Tibial nerve (tissue), 4 donors: ENCODE measurements at places on chromosomes 13 and 19.

- DNase-seq = peak; percentile 35
Measured at GRCh38 chr19:45716359-45717130, 14.2 kb downstream of the FBXO46 start.

DNA sequence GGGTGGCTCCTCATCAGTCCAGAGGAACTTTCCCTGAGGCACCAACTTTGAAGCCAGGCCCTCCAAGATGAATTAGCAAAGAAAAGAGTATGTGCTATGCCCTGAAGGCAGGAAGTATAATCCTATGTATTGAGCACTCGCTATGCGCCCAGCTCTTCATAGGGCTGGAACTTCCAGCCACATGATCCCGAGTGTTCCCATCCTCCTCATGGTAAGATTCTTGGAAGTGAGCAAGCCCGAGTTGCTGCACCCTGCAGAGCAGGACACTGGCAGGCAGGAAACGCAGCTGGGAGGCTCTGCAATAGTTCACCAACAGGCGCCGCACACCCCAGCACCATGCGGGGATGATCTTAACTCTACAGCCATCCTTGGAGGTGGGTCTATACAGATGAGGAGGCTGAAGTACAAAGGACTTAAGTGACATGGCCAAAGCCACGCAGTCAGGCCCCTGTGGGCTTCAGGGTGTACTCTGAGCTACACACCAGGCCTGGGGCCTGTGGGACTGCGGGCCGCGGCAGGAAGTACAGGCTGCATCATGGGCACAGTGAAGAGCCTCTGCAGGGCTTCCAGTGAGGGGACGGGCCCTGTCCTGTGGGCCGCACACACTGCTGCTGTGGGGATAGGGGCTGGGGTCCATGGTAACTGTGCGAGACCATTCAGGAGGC lies 25.1 kb downstream of the C19orf47 start:
- DNase-seq = no peak

DNA sequence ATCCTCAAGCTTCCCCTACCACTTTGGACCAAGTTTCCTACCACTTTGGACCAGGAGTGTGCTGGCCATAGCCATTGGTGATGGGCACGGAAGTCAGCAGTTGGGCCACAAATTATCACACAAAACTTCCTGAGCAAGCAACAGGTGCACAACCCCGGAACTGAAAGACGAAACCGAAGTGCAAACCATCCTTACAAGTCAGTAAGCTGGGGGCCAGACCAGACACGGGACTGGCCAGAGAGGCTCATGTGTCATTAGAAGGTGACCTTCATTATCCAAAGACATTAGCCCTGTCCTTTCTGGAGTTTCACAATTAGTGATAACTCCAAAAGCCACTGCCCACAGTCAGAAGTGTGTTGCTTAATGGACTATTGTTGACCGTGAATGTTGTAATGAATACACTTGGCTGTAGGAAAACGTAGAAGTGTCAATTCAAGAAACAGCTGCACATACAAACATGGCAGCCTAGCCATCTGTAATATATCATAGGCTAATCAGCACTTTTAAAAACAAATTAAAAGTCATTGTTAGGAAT lies 244.1 kb upstream of the IRS2 start:
- DNase-seq = no peak

DNA sequence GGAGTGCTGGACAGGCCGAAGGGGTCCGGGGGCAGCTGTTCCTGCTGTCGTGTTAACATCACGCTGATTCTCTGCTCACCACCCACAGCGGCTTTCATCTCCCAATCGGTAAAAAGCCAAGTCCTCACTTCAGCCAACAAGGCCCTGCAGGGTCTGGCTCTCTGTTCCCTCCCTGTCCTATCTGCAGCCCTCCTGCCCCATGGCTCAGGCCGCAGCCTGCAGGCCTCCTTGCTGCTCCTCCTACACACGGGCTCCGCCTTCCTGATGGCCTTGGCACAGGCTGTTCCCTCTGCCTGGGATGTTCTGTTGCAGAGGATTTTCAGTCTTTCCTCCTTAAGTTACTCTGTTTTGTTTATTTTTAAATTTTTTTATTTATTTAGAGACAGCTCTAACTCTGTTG lies 22.2 kb downstream of the FUZ start:
- no peak for DNase-seq

DNA sequence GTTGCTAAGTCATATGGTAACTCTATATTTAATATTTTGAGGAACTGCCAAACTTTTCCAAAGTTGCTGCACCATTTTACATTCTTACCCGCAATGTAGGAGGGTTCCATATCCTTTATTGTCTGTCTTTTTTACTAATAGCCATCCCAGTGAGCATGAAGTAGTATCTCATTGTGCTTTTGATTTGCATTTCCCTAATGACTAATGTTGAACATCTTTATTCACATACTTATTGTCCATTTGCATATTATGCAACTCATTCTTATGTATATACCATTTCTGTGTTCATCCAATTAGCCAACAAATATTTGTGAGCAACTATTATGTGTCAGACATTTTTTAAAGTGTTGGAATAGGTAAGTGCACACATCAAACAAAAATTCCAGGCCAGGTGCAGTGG lies 20.4 kb upstream of the ATP8A2 start:
- no peak for DNase-seq

DNA sequence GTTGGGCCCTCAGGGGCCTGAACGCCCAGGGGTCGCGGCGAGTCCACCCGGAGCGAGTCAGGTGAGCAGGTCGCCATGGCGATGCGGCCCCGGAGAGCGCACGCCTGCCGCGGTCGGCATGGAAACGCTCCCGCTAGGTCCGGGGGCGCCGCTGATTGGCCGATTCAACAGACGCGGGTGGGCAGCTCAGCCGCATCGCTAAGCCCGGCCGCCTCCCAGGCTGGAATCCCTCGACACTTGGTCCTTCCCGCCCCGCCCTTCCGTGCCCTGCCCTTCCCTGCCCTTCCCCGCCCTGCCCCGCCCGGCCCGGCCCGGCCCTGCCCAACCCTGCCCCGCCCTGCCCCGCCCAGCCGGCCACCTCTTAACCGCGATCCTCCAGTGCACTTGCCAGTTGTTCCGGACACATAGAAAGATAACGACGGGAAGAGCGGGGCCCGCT lies at the start of gene CCNA1:
CCNA1 (plus strand) TSS at position 390 of the 439 bp plus-strand sequence. CDS start 562 bp downstream, outside the sequence.
- DNase-seq = no peak

GRCh38 chr13:23385931-23386330 lies 47.6 kb downstream of the SACS start:
- no peak for DNase-seq

- DNase-seq = no peak
Measured at GRCh38 chr13:51364404-51365008, 25.0 kb downstream of the SERPINE3 start.

DNA sequence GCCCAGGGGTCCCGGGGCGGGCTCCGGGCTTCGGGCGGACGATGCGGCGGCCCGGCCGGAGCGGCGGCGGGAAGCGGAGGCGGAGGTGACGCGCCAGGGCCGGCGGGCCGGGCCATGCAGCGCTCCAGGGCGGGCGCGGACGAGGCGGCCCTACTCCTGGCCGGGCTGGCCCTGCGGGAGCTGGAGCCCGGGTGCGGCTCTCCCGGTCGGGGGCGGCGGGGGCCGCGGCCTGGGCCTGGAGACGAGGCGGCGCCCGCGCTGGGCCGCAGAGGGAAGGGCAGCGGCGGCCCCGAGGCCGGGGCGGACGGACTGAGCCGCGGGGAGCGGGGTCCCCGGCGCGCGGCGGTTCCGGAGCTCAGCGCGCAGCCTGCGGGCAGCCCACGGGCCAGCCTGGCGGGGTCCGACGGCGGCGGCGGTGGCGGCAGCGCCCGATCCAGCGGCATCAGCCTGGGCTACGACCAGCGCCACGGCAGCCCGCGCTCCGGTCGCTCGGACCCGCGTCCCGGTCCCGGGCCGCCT lies 362 bp downstream of the WTIP start:
- no peak for DNase-seq

DNA sequence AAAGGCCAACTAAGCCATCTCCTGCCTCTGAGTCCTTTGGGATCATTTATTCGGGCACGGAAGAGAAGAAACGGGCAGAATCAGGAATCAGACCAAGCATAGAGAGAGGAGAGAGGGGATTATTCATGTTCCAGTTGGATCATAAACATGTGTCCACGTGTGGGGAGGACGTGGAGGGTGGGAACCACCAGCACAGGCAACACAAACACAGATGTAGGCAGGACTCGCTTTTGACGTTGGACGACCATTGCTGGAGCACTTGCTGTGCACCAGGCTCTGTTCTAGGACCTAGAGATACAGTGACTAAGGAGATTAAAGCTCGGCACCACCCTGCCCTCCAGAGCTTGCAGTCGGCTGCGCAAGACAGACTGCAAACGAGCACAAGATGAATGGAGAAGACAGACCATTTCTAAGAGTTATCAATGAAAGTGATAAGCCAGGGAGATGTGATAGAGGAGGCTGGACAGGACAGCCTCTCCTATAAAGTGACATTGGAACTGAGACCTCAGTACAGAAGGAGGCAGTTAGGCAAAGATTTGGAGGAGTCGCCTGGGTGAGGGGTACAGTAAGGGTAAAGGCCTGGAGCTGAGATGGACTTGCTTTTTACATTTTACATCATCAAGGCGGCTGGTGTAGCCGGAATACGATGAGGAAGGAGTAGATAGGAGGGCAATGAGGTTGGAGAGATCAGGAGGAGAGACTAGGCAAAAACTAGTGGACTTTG lies 716 bp downstream of the SH2D3A start:
- DNase-seq = no peak

- DNase-seq = no peak
Measured at GRCh38 chr13:92602560-92602959, 624.0 kb upstream of the GPC6 start.

DNA sequence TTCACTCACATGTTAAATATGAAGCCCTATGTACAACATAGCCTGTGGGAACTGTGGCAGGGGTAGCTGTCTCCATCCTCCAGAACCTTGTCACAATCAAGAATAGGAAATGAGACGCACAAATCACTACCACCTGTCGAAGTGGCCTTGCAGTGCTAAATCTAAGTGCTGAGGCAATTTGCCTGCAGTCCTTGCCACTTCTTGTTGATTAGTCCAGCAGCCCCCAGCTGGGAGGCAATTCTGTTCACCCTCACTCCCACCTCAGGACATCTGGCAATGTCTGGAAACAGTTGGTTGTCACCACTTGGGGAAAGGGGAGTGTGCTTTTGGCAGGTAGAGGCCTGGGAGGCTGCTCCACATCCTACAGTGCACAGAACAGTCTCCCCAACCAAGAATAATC lies 10.7 kb downstream of the RFX2 start:
- DNase-seq = no peak

- no peak for DNase-seq
Measured at GRCh38 chr19:46715620-46715974, 1.3 kb downstream of the PRKD2 start.
